ENCODE measurements at places on chromosomes 1 and 21.

GRCh38 chr1:210978316-210978973 lies 155.5 kb downstream of the KCNH1 start:
- no peaks in the 10 kb centered on the region for H3K36me3 ChIP-seq
- no peak for DNase-seq
- no peaks in the 10 kb centered on the region for H3K27me3 ChIP-seq
- H3K4me3 ChIP-seq, result no peak overlapping the region
- no peak overlapping the region for H3K27ac ChIP-seq

DNA sequence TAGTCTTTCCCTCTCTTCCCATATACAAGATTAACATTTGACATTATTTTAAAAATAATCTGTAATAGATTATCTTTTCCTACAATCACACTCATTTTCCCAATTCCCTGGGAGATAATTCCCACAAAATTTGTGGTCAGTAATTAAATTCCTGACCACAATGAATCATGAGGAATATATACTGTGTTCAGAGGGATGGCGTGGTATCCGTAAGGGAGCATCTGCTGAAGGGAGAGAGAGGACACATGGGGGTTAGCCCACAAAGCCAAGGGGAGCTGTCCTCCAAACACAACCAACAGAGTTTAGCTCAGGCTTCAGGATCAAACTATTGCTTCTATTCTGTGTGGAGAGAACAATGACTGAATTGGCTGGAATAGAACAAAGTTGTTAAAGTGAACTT lies 57.1 kb upstream of the PPP2R5A start:
- no peaks in the 10 kb centered on the region for H3K36me3 ChIP-seq
- no peaks in the 10 kb centered on the region for H3K27me3 ChIP-seq
- no peak for DNase-seq
- H3K4me1 ChIP-seq, result peaks cover 11% of the 10 kb centered on the region
- H3K27ac ChIP-seq, result no peak overlapping the region

DNA sequence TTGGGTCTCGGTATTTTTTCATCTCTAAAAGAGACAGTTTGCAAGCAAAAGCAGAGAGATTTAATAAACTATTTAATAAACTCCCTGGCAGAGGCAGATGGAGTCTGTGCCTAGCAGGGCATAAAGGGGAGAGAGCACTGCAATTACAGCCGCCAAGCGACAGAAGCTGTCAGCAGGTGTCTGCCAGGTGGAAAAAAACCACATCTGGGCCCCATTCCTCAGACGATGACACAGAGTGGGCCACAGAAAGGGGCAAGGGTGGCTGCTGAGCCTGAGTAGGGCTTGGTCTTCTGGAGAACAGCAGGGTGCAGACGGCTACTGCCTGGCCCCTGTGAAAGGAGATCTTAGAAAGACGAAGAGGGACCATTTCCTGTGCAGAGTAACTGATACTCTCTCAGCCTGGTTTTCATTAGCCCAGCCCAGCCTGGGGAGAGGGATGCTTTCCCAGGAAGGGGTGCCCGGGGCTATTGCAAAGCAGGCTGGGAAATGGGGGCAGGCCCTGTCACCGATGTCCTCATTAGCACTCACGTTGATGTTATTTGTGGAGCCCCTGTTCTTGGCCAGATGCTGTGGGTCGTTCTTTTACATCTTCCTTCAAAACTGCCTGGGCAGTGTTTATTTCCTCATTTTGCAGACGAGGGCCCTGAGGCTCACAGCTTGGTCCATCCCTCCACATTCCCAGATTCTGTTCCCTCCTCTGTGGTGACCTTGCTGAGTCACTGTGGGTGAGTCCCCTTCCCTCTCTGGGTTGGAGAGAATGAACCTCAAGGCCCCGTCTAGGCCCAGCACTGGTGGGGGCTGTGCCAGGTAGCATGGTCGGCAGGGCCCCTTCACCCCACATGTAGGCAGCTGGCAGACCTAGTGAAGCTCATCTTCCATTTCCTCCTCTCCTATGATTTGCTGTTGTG lies 472.7 kb downstream of the PTPRU start:
- DNase-seq, result peak; percentile 81
- H3K4me1 ChIP-seq, result peaks cover 52% of the 10 kb centered on the region
- H3K27me3 ChIP-seq, result no peaks in the 10 kb centered on the region

GRCh38 chr1:39407510-39407895 lies 83.9 kb upstream of the BMP8A start:
- peak overlapping the region; percentile 74 for H3K27ac ChIP-seq
- H3K4me1 ChIP-seq, result peaks cover 49% of the 10 kb centered on the region
- H3K36me3 ChIP-seq, result no peaks in the 10 kb centered on the region
- peak; percentile 41 for DNase-seq
- H3K4me3 ChIP-seq, result peak overlapping the region; percentile 84

- DNase-seq, result no peak
- 0 out of 2 replicates have a peak, but pooled peaks cover 7% of the 10 kb centered on the region for H3K4me1 ChIP-seq
- H3K4me3 ChIP-seq, result no peak overlapping the region
- H3K36me3 ChIP-seq, result peaks cover 6% of the 10 kb centered on the region
- no peaks in the 10 kb centered on the region for H3K27me3 ChIP-seq
- no peak overlapping the region for H3K27ac ChIP-seq
Observed at GRCh38 chr1:213277036-213277435, 226.0 kb downstream of the RPS6KC1 start.

GRCh38 chr1:203581841-203582240 lies 44.8 kb upstream of the ATP2B4 start:
- no peak overlapping the region for H3K27ac ChIP-seq
- peak; percentile 71 for DNase-seq
- no peak overlapping the region for H3K4me3 ChIP-seq
- H3K27me3 ChIP-seq, result no peaks in the 10 kb centered on the region
- peaks cover 10% of the 10 kb centered on the region for H3K4me1 ChIP-seq

DNA sequence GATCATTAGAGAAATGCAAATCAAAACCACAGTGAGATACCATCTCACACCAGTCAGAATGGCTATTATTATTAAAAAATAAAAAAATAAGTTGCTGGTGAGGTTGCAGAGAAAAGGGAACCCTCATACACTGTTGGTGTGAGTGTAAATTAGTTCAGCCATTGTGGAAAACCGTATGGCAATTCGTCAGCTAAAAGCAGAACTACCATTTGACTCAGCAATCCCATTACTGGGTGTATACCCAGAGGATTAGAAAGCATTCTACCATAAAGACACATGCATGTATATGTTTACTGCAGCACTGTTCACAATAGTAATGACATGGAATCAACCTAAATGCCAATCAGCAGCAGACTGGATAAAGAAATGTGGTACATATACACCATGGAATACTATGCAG lies 42.2 kb downstream of the GIPC2 start:
- no peaks in the 10 kb centered on the region for H3K36me3 ChIP-seq
- DNase-seq, result no peak

DNA sequence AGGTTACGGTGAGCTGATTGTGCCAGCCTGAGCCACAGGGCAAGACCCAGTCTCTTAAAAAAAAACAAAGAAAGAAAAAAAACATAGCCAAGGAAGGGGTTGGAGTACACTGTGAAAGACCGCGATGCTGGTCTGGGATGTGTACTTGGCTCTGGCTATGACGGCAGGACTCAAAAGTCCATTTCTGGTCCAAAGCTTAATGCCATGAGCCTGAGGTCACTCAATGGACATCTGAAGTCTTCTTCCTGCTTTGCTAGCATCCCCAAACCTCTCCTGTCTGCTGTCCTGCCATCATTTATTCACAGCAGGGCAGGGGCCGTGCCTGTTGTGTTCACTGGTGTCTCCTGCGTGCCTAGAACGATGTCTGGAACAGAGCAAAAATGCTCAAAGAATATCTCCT lies 1.5 kb upstream of the ARHGEF10L start:
- H3K4me3 ChIP-seq, result no peak overlapping the region
- H3K27me3 ChIP-seq, result no peaks in the 10 kb centered on the region
- peaks cover 5% of the 10 kb centered on the region for H3K4me1 ChIP-seq
- DNase-seq, result peak; percentile 47
- H3K27ac ChIP-seq, result no peak overlapping the region

DNA sequence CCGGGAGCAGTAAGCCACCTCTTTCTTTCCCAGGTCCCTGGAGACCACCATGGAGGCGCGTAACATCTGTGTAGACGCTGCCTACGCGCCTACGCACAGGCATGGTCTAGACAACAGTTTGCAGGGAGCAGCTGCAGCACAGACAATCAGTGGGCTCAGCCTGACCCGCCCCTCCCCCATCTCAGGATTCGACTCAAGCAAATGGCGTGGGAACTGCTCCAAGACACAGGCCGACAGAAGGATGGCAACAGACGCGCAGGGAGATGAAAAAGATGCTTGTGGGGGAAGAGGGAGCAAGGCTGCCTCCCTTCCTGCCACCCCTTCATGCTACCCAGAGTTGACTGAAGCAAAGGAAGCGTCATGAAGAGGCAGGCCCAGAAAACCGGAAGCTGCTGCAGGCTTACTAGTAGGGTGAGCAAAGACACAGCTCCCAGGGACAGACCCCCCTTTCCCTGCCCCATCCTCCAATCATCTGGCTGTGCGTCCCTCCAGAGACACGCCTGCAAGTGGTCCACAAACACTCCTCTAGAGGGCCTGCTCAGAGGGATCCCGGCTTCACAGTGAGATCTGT lies 19.5 kb downstream of the STK40 start:
- no peaks in the 10 kb centered on the region for H3K27me3 ChIP-seq
- H3K27ac ChIP-seq, result peak overlapping the region; percentile 48
- peaks cover 12% of the 10 kb centered on the region for H3K36me3 ChIP-seq
- H3K4me1 ChIP-seq, result peaks cover 17% of the 10 kb centered on the region

DNA sequence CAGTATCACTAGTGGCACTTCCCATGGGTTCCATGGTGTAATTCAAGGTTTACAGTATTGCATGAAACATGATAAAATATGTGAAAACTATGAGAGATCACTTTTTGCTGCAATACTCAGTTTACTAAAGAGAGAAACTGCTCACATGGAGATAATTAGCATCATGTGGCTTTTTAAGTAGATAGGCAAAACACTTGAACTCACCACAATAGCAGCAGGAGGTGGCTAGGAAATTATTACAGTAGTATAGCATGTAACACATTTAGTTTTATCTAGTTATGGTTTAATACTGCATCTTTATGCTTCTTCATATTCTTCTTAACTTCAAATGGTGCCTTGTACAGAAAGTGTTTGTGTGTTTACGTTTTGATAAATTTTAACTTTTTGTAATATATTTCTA lies 698.5 kb upstream of the BRINP3 start:
- H3K27ac ChIP-seq, result no peak overlapping the region
- H3K4me1 ChIP-seq, result no peaks in the 10 kb centered on the region

DNA sequence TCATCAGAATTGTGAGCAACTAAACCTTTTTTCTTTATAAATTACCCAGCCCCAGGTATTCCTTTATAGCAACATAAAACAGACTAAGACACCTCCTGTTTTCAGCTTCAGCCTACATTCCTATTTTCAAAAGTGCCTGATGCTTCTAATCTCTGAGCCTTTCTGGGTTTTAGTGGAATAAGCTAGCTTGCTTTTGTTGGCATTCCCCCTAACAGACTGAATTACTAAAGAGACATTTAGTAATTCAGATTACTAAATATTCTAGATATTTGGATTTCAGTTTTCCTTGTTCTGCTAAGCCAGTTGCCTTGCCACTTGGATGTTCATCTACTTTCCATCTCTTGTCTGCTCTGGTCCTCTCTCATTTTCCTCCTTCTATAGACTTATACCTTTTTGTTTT lies 10.5 kb upstream of the GNG12 start:
- no peak overlapping the region for H3K27ac ChIP-seq
- no peak for DNase-seq
- H3K27me3 ChIP-seq, result no peaks in the 10 kb centered on the region
- H3K36me3 ChIP-seq, result no peaks in the 10 kb centered on the region
- H3K4me3 ChIP-seq, result no peak overlapping the region
- H3K4me1 ChIP-seq, result peaks cover 38% of the 10 kb centered on the region

GRCh38 chr1:79281442-79281841 lies 274.9 kb upstream of the ADGRL4 start:
- no peak overlapping the region for H3K27ac ChIP-seq
- no peak overlapping the region for H3K4me3 ChIP-seq
- H3K4me1 ChIP-seq, result no peaks in the 10 kb centered on the region
- H3K27me3 ChIP-seq, result no peaks in the 10 kb centered on the region

- DNase-seq, result no peak
- H3K27ac ChIP-seq, result no peak overlapping the region
- no peaks in the 10 kb centered on the region for H3K36me3 ChIP-seq
- no peak overlapping the region for H3K4me3 ChIP-seq
- no peaks in the 10 kb centered on the region for H3K27me3 ChIP-seq
Observed at GRCh38 chr1:199733125-199733524, 294.4 kb upstream of the NR5A2 start.

DNA sequence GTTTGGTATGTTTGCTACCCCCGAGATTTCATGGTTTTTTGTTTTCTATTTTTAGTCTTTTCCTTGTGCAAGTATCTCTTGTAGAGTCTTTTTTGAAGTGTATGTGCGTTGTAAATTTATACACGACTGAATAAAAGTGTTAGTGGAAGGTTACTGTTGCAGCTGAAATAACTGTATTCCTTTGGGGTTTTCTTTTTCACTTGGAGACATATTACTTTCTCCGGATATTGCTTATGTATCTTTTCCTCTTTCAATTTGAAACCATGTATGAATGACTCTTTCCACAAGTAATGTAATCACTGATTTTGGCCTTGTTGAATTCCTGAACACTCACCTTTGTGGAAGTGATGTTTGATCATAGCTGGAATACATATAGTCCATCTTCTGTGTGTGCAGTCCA lies 956 bp downstream of the URB2 start:
- DNase-seq, result no peak
- peak overlapping the region; percentile 98 for H3K4me3 ChIP-seq
- H3K4me1 ChIP-seq, result peaks cover 14% of the 10 kb centered on the region
- H3K36me3 ChIP-seq, result no peaks in the 10 kb centered on the region

GRCh38 chr1:166485620-166486019 lies 318.8 kb upstream of the FAM78B start:
- H3K27ac ChIP-seq, result no peak overlapping the region
- H3K4me1 ChIP-seq, result peaks cover 9% of the 10 kb centered on the region
- no peaks in the 10 kb centered on the region for H3K36me3 ChIP-seq

DNA sequence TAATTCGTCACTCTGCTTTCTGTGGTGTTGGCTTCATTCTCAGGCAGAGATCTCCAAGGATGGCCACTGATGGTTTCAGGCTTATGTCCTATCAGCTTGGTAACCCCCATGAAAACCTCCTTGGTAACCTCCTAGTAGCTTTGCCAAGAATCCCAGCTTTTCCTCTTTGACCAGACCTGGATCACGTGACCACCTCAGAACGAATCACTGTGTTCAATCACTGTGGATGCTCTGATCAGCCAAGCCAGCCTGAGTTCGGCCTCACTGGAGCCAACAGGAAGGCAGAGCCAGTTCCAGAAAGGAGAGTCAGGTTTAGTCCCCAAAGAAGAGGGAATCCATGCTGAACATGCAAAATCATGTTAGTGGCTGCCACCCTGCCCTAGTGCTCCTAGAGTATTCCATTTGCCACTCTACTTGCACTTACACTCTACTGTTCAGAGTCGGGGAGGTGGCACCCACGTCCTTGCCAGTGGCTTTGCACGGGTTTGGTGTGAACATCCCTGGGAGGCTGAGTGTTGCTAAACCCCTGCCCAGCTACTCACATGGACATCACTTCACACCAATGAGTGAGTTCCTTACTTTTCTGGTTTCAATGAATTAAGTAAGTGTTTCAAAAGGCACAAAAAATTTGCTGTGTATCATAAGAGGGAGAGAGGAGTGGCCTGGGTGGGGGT lies 33.5 kb upstream of the SSBP3 start:
- no peaks in the 10 kb centered on the region for H3K36me3 ChIP-seq
- H3K27me3 ChIP-seq, result no peaks in the 10 kb centered on the region
- DNase-seq, result peak; percentile 10
- no peak overlapping the region for H3K4me3 ChIP-seq
